ENCODE measurements at places on chromosomes 7 and 10.
A peak's percentile ranks its signal among the peaks of the same experiment; 100 is the strongest.

DNA sequence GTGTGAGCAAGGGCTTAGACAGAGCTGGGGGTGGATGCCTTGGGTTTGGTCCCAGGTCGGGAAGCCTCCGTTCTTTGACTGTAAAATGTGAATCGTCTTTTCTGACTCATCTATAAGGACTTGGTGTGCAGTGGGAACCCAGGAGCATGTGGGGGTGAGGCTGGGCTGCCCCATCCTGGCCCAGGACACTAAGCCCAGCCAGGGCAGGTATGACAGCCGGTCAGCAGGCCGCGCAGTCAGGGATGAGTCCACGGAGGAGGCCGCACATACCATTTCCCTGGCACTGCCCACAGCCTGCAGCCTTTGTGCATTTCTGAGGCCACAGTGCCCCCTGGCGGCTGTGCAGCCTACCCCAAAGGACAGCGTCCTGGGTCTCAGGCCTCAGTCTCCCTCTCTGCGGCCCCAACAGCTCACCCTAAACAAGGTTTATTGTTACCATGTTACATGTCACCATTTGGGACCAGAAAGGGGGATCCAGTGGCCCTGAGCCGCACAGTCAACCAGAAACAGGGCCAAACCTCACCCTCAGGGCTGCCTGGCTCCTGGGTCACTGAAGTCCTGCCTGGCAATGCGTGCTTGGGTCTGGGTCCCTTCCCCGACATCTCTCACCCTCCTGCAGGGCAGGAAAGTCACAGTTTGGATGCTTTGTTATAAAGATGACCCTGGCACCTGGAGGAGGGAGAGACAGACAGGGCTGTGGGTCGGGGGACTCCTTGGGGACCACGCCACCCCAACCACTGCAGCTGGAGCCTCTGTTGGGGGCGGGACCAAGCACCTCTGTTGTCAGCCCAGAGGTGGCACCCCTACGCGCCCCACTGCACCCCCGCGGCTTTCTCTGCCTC, 14.4 kb upstream of the SH2B2 start:
- DNase-seq, result peak; percentile 29

DNA sequence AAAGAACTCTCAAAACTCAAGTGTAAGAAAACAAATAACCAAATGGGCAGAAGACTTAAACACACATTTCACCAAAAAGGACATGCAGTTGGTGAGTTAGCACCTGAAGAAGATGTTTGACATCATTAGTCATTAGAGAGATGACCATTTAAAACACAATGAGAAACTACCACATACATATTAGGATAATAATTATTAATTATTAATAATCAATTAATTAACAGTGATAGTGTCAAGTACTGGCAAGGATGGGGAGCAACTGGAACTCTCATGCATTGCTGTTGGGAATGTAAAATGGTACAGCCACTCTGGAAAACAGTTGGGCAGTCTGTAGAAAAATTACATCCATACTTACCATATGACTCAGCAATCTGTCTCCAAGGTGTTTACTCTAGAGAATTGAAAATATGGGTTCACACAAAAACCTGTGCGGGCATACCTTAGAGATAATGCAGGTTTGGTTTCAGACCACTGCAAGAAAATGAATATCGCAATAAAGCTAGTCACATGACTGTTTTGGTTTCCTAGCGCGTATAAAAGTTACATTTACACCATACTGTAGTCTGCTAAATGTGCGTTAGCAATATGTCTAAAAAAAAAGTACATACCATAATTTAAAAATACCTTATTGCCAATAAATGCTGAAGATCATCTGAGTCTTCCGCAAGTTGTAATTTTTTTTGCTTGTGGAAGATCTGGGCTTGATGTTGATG, 30.3 kb downstream of the ARID5B start:
- DNase-seq, result no peak

DNA sequence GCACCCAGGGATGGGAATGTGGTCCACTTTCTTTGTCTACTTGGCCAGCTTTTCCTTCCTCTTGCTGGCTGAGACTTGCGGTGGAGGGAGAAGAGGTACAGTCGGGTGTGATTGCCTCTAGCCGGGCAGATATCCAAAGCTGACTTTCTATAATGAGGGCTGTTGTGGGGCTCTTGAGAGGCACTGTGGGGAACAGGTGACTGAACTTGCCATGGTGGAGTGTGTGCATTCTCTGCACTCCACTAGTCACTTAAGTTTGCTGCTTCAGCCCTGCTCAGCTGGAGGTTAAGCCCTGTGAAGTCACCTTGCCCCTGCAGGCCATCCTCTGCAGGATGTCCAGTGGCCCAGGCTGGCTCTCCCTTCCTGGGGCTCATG, 116.6 kb downstream of the AOAH start:
- DNase-seq, result no peak

- DNase-seq, result no peak
Measured at GRCh38 chr7:27123007-27123476, 7.5 kb downstream of the HOXA4 start.

GRCh38 chr7:22584179-22584578, 84.2 kb upstream of the STEAP1B start:
- DNase-seq, result no peak

GRCh38 chr10:1399431-1400100, 337.8 kb downstream of the ADARB2 start:
- no peak for DNase-seq

DNA sequence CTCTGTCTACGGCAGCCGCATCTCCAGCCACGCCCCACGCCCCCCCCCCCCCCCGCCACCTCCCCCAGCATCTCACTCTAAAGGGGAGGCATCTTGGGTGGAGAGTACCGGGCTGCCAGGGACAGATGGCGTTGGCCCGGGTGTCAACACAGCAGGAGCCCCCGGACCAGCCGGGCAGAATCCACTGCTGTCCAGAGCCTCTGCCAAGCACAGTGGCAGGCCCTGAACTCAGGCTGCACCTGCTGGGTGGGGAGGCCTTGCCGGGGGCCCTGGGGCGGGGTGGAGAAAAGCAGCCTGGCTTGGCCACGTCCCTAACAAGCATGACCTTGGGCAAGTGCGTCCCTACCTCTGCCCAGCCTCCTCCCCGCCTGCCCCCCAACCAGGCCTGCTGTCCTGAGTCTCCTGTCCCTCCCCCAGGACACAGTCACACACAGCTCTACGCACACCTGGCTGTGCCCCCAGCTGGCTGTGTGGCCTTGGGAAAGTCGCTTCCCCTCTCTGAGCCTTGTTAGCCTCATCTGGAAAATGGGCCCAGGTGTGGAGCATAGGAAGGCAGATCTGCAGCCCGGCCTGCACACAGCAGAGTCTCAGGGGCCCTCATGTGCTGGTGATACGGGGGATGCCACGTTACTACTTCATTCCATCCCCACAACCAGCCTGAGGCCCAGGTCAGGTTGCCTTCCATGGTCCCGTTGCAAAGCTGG, 45.2 kb downstream of the MICALL2 start:
- DNase-seq, result no peak

DNA sequence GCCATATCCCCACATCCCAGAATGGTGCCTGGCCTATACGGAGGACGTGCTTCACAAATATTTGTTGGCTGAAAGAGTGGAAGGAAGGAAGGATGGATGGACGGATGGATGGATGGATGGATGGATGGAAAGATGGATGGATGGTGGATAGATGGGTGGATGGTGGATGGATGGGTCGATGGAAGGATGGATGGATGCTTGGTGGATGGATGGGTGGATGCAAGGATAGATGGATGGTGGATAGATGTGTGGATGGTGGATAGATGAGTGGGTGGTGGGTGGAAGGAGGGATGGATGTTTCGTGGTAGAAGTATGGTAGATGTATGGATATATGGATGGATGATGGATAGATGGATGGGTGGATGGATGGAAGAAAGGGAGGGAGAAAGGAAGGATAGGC, 10.8 kb downstream of the CHAT start:
- no peak for DNase-seq

DNA sequence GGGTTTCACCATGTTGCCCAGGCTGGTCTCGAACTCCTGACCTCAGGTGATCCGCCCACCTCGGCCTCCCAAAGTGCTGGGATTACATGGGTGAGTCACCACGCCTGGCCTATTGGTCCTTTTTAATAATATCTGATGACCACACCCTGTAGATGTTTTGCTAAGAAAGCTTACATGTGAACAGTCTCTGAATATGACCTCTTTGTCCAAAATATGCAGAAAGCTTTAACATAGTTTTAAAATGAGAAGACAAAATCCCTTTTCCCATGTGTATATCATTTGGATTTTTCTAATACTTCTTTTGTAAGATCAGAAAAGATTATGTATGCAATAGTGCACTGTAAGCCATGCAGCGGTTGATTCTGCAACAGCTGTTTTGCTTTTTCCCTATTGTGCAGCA, 38.5 kb downstream of the MCU start:
- DNase-seq, result no peak

- no peak for DNase-seq
Measured at GRCh38 chr10:108696792-108697477, 1226.4 kb downstream of the XPNPEP1 start.

DNA sequence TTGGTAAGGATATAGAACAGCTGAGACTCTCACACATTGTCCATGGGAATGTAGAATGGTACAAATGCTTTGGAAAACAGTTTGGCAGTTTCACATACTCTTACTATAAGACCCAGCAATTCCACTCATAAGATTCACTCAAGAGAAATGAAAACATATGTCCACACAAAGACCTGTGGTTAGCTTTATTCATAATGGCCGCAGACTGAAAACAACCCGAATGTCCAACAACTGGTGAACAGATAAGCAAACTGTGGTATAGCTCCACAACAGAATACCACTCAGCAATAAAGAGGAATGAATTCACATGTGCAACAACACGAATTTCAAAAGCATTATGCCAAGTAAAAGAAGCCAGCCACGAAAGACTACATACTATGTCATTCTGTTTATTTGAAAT, 33.5 kb upstream of the CUL1 start:
- DNase-seq, result no peak
